ENCODE measurements at places on chromosomes 4 and X.
A peak's percentile ranks its signal among the peaks of the same experiment; 100 is the strongest.

- DNase-seq, result no peak
Observed at GRCh38 chr4:176981074-176981473, 188.4 kb upstream of the VEGFC start.

DNA sequence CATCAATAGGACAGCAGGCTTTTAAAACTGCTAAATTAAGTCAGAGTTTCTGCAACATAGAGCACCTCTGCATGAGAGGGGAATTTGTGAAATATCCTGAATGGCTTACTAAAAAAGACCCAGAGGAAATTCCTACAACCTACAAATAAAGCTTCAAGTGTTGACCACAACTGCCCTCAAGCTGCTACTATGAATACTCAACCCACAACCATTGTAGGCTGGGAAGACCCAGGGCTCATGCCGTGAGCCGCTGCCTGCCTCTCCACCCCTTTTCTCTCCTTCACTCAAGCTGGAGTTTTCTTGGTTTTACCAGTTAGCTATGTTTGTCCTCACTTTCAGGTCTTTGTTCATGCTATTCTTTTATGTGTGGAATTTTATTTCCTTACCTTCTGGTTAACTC lies 151.6 kb downstream of the EMCN start:
- no peak for DNase-seq

- DNase-seq, result peak; percentile 88
Observed at GRCh38 chr4:87220094-87220822, at the start of gene KLHL8. Gene KLHL8 (minus strand): TSS chr4:87220618. CDS start chr4:87195539, 25,079 bp downstream.

DNA sequence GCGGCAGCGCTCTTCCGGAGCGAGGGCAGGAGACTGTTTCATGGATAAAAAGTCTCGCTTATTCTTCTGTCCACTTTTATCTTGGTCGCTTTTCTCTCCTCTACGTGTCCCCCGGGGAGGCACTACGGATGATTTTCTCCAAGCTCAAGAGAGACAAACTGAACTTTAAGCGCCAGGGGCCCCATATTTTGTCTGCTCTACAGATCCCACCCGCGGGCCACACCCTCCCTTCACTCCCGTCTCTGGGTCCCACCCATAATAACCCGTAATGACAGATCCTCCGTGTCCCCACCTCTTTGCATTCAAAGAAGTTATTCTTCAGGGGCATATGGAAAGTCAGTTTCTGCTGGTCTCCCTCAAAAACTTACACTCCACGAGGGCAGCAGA lies at the start of gene CORIN:
Gene CORIN (minus strand): TSS at position 160 of the 387 bp plus-strand sequence. CDS start 118 bp downstream, at position 42.
- DNase-seq, result no peak

- DNase-seq, result peak; percentile 72
Observed at GRCh38 chr4:17232566-17233253, 279.2 kb downstream of the QDPR start.

GRCh38 chr4:173782660-173783059 lies 252.6 kb upstream of the HAND2 start:
- no peak for DNase-seq

- peak; percentile 16 for DNase-seq
Observed at GRCh38 chr4:15809058-15809457, 30.9 kb downstream of the CD38 start.

GRCh38 chrX:38799995-38800580 lies 1.2 kb upstream of the MID1IP1 start:
- peak; percentile 26 for DNase-seq
